ENCODE measurements at places on chromosomes 4 and X.

GRCh38 chr4:81498551-81499099 is 26.9 kb upstream of the RASGEF1B start:
- DNase-seq = no peak

DNA sequence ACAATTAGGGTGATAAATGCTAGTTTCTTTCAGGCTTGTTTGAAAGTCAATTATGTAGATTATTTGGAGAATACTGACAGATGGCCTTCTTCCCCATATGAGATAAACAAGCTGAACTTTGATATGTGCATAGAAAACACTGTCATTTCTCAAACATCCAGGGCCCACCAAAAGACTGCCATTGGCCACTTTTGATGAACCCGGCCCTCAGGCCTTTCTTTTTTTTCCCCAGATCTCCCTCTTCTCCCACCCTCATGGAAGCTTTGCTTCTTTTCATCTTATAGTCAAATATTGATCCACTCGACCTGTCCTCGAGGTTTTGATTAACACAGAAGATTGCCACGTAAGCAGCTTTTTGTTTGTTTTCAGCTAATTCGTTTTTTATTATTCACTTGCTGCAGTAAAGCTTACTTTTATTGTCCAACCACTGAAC is 377.4 kb downstream of the SMARCA1 start:
- DNase-seq = no peak

GRCh38 chrX:107154787-107155620 is 36.4 kb upstream of the RBM41 start:
- DNase-seq = no peak

GRCh38 chr4:113621633-113622032 is 139.9 kb downstream of the CAMK2D start:
- no peak for DNase-seq

Data from stimulated activated CD8-positive, alpha-beta memory T cell treated with anti-CD3 and anti-CD28 coated beads, Interleukin-4, amount 100 ng/mL, for 1 hour (primary cell).